Bronchus fibroblast of lung (primary cell): ENCODE measurements at places on chromosomes 1 and 21. TPM values are rescaled to one million over a fixed set of nuclear protein-coding genes. Genes with fewer than 3 reads are reported as not detected.

The TTC34 gene
- 0.15 and 0.17 TPM in 2 replicates for total RNA-seq

The FOXD3 gene
- not detected in 2 replicates for total RNA-seq

The TBCE gene
- 29.1 and 30.3 TPM in 2 replicates for total RNA-seq

The ETS2 gene
- total RNA-seq: 41.6 and 41.9 TPM in 2 replicates

The GJA8 gene
- total RNA-seq: not detected in 2 replicates

The S100A1 gene
- total RNA-seq: 0.15 TPM in 1 of 2 replicates, not detected in the other

The LAMC2 gene
- total RNA-seq: 1.8 and 2.2 TPM in 2 replicates

The OPN3 gene
- 35.6 and 35.7 TPM in 2 replicates for total RNA-seq

The OLFML2B gene
- total RNA-seq: 2.5 and 3.0 TPM in 2 replicates

The NECTIN4 gene
- 0.17 TPM in 1 of 2 replicates, not detected in the other for total RNA-seq

The AMY1A gene
- total RNA-seq: not detected in 2 replicates

The ID3 gene
- 131 and 139 TPM in 2 replicates for total RNA-seq

The PRELP gene
- under 0.01 TPM in 2 replicates for total RNA-seq

The PCAT6 gene
- 0.50 and 0.89 TPM in 2 replicates for total RNA-seq

The ADAR gene
- 59.3 and 60.4 TPM in 2 replicates for total RNA-seq
